Activated CD8-positive, alpha-beta memory T cell treated with anti-CD3 and anti-CD28 coated beads for 24 hours (primary cell): ENCODE measurements at places on chromosomes 7 and 10.

DNA sequence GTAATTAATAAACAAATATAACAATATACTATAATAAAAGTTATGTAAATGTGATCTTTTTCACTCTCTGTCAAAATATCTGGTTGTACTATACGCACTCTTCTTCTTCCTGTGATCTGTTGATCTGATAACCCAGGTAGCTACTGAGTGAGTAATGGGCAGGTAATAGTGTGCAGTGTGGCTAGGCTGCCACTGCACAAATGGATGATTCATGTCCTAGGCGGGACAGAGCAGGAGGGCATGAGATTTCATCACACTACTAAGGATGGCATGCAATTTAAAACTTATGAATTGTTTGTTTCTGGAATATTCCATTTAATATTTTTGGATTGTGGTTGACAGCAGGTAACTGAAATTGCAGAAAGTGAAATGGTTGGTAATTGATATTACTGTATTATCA is 44.5 kb downstream of the TAS2R16 start:
- DNase-seq = no peak

DNA sequence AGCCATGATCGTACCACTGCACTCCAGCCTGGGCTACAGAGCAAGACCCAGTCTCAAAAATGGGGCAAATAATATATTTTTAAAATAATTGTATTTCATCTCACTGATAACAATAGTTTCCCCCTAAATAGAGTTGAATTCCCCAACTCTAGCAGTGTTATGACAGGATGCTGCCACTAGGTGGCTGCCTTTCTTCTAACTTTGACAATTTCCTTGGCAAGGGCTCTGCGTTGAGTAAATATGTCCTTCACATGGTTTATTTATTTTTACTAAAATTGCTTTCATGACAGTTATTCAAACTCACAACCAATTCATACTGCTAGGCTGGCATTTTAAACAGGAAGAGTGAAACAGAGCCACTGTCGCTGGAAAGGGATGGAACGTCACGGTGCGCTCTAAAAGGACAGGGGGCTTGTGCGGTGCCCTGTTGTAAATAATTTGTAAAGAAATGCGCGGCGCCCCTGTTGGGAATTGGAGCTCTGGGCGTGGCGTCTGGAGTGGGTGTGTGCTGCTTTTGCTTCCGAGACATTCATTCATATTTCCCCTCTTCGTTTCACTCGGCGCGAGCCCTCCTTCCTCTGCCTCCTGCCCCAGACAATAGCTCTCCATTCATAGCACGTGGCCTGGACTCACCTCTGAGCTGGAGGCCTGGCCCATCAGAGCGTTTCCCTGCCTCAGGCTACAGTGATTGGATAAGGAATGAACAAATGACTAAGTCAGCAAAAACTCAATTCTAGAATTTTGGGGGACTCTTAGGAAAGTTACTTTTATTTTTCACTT is 20.5 kb upstream of the PITRM1 start:
- peak; percentile 76 for DNase-seq

DNA sequence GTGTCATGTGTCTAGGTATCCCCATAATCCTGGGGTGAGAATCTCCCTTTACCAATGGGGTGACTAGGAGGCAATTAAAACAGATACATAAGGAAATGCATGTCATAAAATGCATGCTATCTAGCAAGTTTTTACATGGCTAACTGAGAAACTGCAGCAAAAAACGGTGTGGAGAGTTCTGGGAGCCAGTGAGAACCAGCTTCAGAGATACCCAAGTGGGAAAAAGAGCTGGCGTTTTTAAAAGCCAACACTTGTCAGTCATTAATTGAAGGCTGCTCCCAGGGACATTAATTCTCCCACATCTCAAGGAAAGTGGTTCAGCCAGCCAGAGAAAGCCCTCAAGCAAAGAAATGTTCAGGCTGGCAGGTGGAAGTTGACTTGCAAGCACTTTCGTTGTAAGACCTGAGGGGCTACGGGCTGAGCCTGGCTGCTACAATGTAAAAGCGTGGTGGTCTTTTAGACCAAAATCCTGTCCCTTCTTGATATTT is 28.1 kb downstream of the ST8SIA6 start:
- DNase-seq = no peak

DNA sequence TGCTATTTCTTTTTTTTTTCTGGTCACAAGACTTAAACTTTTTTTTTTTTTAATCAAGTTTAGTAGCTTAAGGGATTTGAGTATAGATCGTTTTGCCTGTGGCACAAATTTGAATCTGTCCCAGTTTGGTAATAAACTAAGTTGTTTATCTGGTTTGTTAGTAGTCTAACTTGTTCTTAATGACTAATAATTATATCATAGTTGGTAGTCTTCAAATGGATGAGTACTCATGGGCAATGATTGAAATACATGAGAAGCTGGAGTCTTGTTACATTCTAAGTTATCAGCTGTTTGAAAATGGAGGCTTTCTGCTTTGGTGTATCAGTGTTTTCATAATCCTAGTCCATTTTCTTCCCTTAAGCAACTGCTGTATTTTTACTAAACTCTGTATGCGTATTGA is 12.3 kb downstream of the BTAF1 start:
- DNase-seq = no peak

GRCh38 chr10:46516660-46517416 is 39.6 kb downstream of the GPRIN2 start:
- DNase-seq = peak; percentile 48

- DNase-seq = no peak
Observed at GRCh38 chr10:60574388-60574787, 184.7 kb upstream of the ANK3 start.

DNA sequence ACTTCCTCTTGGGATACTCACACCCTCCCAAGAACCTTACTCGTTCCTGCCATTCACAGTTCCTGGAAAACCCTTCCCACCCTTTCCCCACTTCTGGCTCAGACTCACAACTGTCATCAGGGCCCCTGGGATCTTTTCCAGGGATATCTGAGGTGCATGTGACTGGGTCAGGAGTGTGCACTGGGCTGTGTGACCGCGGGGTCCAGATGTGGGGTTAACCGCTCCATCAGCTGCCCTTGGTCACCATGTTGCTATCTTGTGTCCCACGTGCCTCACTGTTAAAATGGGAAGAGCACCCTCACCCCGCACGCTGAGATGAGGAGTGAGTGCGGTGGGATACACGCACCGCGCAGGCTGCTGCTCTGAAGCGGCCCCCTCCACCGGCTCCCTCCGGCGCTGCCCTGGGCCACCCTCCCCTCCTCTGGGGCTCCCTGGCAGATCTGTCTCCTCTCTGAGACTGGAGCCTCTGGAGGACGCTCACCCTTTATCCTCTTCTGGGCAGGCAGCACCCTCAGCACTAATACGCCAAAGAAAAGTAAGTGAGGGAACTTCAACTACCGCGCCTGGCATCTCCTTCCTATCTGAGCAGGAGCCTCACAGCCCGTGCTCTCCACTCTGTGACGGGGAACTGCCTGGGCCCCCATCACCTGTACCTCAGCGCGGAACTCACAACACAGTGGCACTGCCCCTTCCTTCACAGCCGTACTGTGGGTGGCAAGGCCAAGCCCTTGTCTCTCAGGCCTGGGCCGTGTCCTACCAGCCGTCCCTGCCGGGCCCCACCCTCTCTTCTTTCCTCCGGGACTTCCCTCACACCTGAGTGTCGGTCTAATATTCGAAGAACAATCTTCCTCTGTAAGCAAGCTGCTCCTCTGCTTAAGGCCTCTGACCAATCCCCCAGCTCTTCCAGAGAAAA is 15.6 kb downstream of the COBL start:
- no peak for DNase-seq
